ENCODE measurements at places on chromosomes 3 and 15. TPM values are rescaled to one million over a fixed set of nuclear protein-coding genes. Genes with fewer than 3 reads are reported as not detected.

Gene LINGO1
- total RNA-seq = 2.1 TPM

- H3K4me1 ChIP-seq = no peaks in the 10 kb centered on the region
- no peak overlapping the region for H3K27ac ChIP-seq
- H3K4me3 ChIP-seq = no peak overlapping the region
Observed at GRCh38 chr3:68802111-68802870, 130.1 kb downstream of the TAFA4 start.

GRCh38 chr3:168655611-168656010, 559.9 kb upstream of the GOLIM4 start:
- no peak for DNase-seq
- H3K36me3 ChIP-seq = no peaks in the 10 kb centered on the region
- H3K4me3 ChIP-seq = no peak overlapping the region
- no peaks in the 10 kb centered on the region for H3K27me3 ChIP-seq
- no peak overlapping the region for H3K27ac ChIP-seq

Gene SLC27A2
- total RNA-seq = not detected

Gene C3orf70
- total RNA-seq = 17.2 TPM

Gene SLC12A1
- 0.81 TPM for total RNA-seq

GRCh38 chr3:73664389-73664788, 39.6 kb upstream of the PDZRN3 start:
- H3K4me1 ChIP-seq = no peaks in the 10 kb centered on the region
- H3K27me3 ChIP-seq = no peaks in the 10 kb centered on the region
- DNase-seq = no peak
- no peaks in the 10 kb centered on the region for H3K36me3 ChIP-seq
- no peak overlapping the region for H3K4me3 ChIP-seq
- H3K27ac ChIP-seq = no peak overlapping the region
